ENCODE measurements at places on chromosomes 5 and 9.

- no peak for DNase-seq
Observed at GRCh38 chr5:2133080-2133479, 250.4 kb upstream of the IRX4 start.

DNA sequence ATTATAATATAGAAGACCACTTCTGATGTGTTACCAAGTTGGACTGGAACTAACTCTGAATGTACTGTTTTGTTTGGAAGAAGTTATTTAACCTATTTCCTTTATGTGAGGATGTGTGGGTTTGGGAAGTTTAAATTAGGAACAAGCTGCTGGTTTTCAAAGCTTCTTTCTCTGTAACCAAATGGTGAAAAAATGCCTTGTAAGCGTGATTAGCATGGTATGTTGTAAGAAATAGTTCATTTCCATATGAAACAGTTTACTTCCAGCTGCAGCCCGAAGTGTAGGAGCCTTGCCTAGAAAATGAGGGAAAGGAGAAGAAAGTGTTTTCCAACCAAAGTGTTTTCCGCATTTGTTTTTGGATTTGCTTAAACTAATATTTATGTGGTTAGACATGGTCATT lies 36.0 kb downstream of the TTC1 start:
- no peak for DNase-seq

- DNase-seq, result no peak
Observed at GRCh38 chr9:2213830-2214468, 198.8 kb downstream of the SMARCA2 start.

DNA sequence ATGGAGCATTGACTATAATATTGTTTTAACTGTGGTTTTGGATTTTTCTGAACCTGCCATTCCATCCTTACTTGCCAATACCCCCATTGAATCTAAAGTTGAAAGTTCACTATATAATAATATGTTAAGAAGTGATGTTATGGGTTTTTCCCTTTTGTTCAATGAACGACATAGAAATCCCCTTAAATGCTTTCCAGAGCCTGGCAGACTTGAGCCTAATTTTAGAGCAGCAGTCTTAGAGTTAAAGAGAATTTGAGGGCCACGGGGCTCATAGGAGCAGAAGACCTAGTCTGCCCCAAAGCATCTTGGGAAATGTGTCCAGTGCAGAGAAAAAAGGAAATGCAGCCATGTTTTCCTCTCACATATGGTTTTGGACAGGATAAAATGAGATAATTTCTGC lies 146.1 kb upstream of the SLC44A1 start:
- DNase-seq, result no peak

DNA sequence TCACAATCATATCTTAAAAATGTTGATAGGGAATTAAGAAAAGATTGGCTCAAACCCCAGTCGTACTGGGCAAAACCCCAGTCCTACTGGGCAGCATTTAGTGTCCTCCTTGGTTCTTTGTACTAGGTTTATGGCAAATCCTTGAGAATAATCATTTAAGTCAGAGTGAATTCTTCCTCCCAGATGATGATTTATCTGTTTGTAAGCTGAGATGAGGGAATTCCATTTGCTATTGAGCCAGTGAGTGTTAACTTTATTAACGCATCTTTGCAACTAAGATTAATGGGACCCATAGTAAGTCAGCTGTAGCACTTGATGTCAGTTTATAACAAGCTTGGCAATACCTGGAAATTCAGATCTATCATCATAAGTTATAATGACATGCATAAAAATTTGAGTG lies 821.8 kb upstream of the DMAC1 start:
- DNase-seq, result no peak

GRCh38 chr5:68872088-68872839 lies 221.6 kb upstream of the SLC30A5 start:
- DNase-seq, result no peak

- no peak for DNase-seq
Observed at GRCh38 chr5:110716247-110717245, 9.9 kb downstream of the TMEM232 start.
